ENCODE measurements at places on chromosomes 13 and 19. TPM values are rescaled to one million over a fixed set of nuclear protein-coding genes. Genes with fewer than 3 reads are reported as not detected.

DNA sequence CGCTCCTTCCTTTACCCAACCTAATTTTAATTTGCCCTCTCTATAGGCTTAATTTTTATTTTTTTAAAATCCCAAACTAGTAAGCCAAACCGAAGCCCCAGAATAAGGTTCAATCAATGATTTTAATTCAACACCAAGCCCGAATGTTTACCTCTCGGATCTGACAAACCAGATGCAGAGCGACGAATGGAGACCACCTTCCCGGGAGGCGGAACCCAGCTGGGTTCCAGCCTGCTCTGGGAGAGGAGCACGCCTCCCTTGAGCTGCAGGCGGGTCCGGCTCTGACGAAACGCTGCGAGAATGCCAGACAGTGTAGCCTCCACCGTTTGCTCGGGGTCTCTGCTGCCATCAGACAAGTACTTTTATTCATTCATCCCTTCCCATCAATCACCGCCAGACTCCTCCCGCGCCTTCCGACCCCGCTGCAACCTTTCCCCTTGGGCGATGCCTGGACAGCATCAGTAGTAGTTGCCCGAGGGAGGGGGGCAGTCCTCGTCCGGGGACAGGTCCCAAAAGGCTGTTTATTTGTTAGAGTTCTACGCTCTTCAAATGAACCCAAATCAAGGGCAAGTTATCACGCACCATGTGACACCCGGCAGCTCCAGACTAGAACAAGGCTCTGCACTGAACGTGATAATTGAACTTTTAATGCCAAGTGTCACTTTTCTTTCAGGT is 752 bp upstream of the EDNRB start:
- peak; percentile 4 for DNase-seq

DNA sequence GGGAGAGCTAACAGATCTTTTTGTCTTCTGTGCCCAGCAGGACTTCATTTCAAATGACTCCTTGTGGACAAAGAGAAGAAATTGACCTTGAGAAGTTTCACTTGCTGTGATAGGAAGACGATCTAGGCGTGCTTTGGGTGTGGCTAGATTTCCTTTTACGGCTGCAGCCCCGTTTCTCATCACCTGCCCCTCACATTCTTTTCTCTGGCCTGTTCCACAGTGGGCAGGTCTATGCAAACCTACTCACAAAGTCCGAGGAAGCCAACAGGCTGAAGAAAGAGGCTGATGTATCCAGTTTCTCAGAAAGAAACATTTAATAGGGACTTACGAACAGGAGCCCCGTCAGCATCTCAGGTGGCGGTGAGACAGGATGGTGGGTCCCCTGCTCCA is 231.8 kb downstream of the FGF9 start:
- DNase-seq: no peak

DNA sequence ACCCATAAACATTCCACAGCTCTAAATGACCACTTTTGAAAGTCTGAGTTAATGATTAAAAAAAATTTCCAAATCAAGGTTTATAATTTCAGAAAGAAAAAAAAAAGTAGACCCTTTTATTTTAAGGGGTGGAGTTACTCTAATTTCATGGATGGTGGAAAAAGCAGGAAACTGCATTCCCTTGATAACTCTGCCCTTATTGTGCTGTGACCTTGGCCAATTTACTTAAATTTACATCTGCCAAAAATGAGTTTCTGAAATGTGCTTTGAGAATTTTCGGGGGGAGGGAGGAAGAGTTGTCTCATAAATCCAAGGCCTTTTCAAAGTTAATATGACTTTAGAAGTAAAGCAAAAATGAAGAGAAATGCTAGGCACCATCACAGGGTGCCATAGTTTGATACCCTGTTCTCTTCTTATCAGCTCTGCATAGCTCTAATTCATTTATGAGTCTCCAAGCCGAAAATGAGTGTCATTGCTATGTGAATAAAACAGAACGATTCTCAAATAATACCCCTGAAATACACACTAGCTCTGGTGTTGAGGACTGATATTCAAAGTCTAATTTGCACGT is 367.0 kb downstream of the DACH1 start:
- no peak for DNase-seq

DNA sequence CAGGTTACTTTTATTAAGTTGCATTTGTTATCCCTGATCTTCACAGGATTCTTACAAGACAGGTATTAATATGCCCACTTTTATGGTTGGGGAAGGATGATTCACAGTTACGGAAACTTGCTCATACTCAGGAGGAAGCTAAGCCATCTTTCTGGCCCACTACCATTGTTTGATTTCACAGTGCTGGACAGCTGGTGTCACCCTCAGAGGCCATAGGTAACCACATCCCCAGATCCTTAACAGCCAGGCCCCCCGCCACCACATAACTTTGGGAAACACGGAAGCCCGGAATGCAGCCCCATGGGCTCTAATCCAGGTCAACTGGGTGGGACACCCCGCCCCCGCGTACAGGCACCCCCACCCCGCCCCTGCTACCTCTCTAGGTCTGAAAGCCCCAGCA is 119.7 kb downstream of the IRS2 start:
- DNase-seq: no peak

LPAR6 gene
- 11.9 TPM for total RNA-seq

CEACAM3 gene
- not detected for total RNA-seq

MYO16 gene
- total RNA-seq: not detected

VSTM2B gene
- not detected for total RNA-seq
